ENCODE measurements at places on chromosomes 1 and 21.
A peak's percentile ranks its signal among the peaks of the same experiment; 100 is the strongest.

DNA sequence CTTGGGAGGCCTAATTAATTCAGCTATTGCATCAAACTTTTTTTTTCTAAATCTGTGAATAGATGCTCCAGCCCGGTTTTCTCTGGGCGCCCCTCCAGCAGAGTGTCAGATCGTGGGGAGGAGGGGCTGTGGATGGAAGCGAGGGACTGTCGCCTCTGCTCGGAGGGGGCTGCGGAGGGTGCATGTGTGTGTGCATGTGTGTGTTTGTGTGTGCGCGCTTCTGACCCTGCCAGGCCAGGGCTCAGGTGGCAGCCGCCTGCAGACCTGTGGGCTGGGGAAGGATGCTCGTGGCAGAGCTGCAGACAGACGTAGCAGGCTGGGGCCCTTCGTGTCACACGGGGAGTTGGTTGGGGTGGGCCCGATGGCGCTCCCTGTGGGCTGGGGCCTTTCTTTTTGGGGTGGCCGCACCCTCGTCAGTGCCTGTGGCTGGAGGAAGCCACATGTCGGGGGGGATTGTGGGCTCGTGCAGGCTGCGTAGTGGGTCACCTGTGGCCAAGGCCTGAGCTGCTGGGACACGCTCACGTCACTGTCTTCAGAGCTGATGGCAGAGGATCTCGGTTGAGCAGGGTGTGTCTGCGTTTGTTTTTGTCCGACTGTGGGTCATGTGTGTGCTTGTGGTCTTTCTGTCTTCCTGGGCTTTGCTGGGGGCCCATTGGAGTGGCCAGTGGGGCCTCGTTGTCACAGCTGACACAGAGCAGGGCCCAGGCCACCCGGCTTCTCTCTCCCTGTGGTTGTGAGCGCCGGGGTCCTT lies 2.8 kb downstream of the SKI start:
- no peak for DNase-seq

DNA sequence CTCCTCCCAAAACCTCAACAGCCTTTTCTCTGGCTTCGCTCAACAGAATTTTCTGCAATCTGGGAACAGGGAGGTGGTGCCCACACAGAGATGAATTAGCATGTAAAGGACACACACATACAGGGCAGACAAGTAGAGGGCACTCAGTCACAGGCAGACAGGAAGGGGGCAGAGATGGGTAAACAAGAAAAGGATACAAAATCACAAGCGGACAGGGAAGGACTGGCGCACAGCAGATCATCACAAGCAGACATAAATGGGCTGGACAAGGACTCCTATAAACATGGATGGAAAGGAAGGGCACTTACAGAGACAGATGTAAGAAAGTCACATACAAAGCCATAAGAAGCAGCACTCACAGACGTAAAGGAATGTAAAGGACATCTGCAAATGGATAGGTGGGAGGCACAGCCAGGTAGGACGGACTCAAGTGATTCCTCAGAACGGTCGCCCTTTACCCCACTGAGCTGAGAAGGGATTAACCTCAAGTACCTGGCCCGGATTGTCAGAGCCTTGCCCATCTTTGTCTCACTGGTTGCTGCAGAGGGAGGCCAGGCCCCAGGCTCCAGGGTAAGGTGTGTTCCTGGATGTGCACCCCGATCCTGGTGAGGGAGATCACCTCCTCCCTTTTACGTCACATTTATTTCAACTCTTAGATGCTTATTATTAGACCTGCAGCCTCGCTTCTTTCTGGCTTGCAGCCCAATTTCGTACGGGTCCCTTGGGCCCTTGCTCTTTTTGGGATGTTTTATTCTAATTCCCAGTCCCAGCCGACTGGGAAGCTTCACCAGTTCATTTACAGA lies 836 bp upstream of the PRCC start:
- no peak for DNase-seq

- no peak for DNase-seq
These were observed 11.1 kb downstream of the EIF4G3 start for GRCh38 chr1:21165646-21166045.

GRCh38 chr1:201468844-201469644 lies at the start of gene PHLDA3:
PHLDA3 (minus strand) TSS chr1:201469188; CDS start chr1:201468786, 402 bp downstream.
- DNase-seq: peak; percentile 79

DNA sequence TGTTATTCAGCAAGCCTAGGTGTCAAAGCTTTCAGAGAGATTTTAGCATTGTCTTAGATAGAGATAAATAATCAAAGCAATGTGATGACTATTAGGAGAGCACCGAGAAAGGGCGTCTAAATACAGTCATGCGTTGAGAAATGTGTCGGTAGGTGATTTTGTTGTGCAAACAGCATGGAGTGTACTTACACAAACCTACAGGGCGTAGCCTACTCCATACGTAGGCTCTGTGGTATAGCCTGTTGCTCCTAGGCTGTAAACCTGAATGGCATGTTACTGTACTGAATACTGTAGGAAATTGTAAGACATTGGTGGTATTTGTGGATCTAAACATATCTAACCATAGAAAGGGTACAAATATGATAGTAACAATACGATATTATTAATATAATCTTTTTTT lies 31.8 kb downstream of the KIF1B start:
- no peak for DNase-seq

DNA sequence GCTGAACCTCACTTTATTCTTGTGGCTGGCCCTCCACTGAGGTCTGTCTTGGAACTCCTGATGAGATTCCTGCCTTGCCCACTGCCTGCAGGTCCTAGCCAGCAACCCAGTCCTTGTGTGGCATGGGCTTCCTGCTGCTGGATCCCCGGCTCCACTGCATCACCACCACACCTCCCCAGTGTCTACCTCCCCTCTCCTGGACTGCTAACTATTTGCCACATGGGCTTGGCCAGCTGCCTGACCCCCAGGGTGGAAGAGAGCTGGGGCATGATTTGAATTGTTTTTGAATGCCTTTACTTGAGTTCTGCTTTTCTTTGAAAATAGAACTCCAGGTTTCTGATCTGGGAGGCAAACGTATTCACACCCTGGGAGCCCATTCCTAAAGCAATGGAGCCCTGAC lies 41.2 kb downstream of the SPAG17 start:
- DNase-seq: no peak

DNA sequence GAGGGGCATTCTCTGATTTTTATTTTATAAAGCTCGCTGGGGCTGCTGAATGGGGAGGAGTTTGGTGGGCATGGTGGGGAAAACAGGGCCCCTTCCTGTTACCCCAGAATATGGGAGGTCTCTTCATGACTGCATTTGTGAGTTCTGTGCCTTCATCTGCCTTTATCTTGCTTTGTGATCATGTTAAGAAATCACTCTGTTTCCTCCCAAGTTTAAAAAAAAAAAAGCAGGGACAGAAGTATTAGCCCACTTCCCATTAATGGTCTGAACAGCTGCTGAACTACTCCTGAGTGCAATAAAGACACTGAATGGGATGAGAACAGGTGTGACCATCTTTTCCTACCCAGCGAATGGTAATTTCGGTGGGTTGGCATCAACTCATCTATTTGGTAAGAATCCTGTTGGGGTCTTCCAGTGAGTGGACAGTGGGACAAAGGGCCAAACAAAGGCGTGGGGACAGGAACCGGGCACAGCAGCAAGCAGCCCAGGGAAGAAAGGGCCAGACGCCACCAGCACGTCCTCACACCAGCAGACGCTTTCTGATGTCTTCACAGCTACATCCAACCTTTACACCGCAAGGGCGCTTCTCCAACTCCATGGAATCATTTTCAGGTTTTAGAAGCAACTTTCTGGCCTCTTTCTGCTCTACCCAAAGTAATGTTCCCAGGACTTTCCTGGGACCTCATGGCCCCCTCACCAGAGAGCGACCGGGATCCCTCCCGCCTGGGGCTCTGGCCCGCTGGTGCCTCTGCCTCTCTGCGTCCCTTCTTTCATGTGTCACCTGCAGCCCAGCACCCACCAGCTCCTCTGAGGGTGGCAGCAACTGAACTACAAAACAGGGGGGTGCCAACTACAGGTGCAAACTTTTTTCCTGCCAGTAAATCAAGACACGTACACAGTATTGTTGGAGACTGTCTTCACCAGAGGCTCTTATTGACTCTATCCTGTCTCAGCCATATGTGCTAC lies 160.2 kb downstream of the ADSS2 start:
- no peak for DNase-seq

- DNase-seq: no peak
These were observed 3.2 kb downstream of the PTP4A2 start for GRCh38 chr1:31934706-31935629.

GRCh38 chr1:24899581-24900485 lies 30.2 kb downstream of the RUNX3 start:
- no peak for DNase-seq

GRCh38 chr1:31811605-31812004 lies 4.2 kb downstream of the SPOCD1 start:
- DNase-seq: no peak

DNA sequence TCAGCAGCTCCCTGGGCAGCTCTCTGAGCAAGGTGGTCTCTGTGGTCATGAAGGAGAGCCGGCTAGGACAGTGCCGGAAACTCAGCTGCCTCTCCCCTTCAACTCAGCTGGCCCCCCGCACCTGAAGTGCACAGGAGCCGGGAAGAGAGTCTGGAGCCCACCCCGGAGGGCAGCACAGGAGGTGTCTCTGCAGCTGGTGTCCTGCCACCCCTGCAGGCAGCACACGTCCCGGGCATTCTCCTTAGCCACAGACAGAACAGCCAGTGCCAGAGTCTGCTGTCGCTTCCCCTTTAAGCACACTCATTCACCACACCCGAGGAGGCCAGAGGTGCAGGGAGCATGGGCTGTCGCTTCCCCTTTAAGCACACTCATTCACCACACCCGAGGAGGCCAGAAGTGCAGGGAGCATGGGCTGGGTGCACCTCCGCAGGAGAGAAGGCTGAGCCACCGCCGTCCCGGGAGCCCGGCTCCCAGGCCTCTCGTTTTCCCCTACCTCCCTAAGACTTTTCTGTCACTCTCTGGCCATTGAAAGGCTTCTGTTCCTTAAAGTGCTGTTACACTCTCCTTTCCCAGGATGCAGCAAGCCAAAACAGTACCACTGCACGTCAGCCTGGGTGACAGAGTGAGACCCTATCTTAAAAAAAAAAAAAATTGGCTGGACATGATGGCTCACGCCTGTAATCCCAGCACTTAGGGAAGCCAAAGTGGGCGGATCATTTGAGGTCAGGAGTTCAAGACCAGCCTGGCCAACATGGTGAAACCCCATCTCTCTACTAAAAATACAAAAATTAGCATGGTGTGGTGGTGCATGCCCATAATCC lies 16.9 kb upstream of the SAMD11 start:
- DNase-seq: peak; percentile 59

- no peak for DNase-seq
These were observed 25.5 kb upstream of the ITPKB start for GRCh38 chr1:226764533-226764932.

DNA sequence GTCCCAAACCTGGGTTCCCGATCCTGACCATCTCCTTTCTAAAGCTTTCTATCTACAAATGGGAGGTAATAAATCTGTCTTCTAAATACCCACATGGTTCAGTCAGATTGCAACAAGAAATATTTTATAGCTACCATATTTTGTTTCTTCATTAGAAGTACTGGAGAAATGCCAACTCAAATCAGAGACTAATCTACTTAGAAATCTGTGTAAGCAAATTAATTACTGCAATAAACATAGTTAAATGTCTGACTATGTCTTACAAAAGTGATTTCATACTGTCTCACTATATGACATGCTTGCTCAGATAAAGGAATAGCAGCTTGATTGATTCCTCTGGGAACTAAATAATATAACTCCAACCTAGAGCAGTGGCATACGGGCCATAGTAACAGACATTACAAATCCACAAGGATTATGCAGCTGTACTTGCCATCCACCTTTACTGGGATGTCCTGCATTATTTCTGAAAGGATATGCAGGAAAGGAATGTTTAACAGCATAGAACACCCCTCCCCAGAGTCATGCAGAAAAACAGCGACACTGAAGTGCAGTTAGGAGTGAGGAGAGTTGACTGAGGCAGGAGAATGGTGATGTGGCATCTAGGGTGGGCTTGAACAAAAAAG lies 80.3 kb downstream of the PCNX2 start:
- no peak for DNase-seq

DNA sequence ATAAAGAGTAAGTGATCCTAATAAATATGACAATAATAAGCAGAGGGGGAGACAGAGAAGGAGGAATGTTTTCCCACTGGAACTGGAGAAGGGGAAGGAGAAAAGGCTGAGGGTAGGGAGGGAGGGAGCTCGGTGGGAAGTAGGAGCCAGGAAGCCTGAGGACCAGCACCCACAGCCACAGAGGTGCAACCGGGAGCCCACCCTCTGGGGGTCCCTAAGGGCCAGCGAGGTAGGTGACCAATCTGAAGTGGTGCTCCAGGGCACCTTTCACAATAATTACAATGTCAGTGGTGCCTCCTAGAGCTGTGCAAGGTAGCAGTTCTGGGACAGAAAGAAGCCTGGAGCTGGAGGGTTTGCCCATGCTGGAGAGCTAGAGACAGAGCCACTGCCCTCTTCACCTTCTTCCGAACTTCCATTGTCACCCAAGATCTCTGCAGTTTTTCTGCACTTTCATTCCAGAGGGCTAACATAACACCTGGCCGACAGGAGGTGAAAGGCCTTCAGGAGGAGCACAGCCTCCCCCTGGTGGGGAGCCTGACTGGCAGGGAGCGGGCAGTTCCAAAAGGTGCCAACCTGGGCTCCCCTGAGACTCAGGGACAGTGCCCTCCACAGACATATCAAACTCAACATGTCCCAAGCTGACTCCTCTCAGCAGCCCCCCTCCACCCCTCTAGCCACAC lies 4.1 kb upstream of the AHCYL1 start:
- no peak for DNase-seq

DNA sequence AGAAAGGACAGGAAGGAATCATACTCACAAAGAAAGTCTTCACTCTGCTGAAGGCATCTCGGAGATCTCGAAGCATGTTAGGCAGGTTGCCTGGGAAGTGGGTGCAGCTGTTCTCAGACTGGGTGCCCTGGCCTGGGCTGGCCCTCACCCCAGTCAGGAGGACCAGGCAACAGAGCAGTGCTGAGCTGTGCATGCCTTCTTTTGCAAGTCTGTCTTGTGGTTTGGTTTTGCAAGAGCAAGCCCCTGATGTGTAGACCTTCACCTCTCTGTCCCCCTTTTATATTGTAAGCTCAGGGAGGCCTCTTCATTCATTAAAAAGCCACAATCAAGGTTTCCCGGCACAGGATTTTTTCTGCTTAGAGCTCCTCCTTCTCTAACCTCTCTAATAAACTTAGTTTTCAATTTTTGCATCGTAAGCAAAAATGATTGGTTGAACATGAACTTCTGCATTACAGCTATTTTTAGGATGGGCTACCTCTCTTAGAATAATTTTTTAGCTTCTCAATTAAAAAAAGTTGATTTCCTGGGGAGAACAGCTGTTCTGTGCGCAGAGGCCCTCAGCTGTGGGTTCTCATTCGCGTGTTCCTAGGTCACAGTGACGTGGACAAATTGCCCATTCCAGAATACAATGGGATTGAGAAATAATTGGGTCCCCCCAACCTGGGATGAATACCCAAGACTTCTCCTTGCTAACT lies at the start of gene IL10:
Gene IL10, minus strand, starts transcription at position 252 of the 695 bp plus-strand sequence. Its CDS starts 59 bp downstream, at position 193.
- no peak for DNase-seq

DNA sequence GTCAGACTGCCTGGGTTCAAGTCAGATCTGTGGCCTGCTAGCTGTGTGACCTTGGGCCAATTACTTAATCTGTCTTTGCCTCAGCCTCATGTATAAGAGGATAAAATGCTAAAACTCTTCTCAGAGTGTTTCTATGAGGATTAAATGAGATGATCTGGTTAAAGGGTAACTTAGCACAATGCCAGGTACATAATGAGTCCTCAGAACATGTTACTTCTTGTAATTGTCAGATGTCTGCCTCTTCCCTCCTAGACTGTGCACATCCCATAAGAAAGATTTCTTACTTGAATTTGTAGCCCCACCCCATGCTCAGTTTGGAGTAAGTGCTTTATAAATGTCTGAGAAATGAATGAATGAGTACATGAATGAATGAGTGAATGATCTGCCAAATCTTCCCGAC lies 34.6 kb upstream of the HIVEP3 start:
- DNase-seq: no peak

- no peak for DNase-seq
These were observed 33.1 kb upstream of the WDTC1 start for GRCh38 chr1:27201295-27201694.

- no peak for DNase-seq
These were observed 585 bp downstream of the ADGRL4 start for GRCh38 chr1:79005945-79006344.

All from GM12891 (cell line).